ENCODE measurements at places on chromosomes 13 and 19.
A peak's percentile ranks its signal among the peaks of the same experiment; 100 is the strongest.

DNA sequence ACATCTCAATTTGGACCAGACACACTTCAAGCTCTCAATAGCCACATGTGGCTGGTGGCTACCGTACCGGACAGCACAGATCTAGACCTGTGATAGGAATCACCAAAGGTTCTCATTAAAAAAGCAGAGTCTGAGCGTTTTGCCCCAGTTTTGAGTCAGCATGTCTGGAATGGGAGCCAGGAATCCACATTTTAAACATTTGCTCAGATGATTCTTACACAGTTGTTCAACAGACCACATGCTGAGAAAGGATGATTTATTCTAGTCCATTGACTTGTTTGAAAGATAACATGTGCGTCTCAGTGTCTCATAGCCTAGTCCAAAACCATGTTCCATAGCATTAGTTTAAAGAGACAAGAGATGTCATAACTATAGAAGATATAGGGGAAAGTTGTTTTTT is 53.4 kb downstream of the FLT3 start:
- DNase-seq: no peak

DNA sequence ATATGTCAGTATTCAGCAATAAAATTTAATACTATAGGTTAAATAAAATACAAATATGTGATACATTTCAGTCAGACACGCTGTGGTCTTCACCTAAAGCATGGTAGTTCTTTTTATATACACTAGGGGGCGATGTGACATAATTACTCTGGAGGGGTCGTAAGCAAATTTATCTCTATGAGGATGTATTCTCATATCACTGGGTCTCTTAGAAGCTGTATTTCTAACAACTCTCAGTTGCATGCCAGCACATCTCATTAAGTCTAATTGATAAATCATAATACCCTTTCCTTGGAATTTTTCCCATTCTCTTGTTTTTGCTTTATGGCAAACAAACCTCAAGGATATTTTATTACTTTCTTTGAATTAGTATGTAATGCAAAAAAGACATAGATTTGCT is 3.9 kb upstream of the PCDH17 start:
- DNase-seq: no peak

DNA sequence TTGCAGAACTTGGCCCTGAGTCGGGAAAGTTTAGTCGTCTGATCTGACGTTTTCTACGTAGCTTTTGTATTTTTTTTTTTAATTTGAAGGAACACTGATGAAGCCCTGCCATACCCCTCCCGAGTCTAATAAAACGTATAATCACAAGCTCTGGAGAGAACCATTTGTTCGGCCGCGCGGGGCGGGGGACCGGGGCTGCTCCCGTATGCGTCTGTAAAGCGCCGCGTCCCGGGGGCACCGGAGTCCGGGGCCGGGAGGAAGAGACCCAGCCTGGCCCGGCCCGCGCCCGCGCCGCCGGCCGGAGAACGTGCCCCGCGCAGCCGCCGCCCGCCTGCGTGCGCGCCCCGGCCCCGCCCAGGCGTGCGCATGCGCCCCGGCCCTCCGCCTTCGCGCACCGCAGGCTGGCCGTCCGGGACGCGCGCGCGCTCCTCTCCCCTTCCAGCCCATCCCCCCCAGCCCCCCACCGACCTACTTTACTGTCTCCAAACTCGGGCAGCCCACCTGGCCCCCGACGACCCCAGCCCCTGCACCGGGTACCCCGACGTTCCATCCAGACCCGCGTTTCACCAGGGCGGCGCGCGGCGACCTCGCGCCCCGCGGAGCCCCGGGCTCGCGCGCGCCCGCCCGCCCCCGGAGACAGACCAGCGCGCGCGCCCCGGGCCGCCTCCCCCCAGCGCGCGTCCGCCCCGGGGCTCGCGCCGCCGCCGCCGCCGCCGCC is 785 bp upstream of the USF2 start:
- no peak for DNase-seq

GRCh38 chr13:19959141-19959830 is 759 bp downstream of the ZMYM2 start:
- no peak for DNase-seq

- DNase-seq: no peak
Measured at GRCh38 chr13:112137144-112137543, 70.2 kb downstream of the SOX1 start.

- DNase-seq: no peak
Measured at GRCh38 chr19:44303976-44304568, 753 bp downstream of the ZNF235 start.

DNA sequence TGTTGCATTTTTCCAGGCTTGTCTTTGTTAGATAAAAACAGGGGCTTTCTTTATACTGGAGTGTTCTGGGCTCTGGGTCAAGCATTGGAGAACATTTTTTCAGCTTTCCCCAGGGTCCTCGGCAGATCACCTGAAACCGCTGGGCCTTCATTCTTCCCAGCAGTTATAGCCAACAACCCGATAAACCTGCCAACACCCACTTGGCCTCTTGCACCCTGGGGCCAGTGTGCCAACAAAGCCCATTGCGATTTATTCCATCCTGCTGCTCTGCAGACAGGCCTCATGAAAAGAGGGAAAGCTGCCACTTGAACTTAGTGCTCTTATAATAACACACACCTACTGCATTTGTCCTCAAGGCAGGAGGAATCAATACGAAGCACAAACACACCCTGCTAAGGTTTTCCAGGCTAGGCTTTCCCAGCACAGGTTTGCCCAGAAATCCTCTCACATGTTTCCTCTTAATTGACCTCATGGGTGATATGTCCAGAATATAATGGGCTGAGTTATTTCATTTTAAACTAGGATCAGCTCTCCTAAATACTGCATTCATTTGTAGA is 669.3 kb downstream of the LIG4 start:
- no peak for DNase-seq

- no peak for DNase-seq
Measured at GRCh38 chr13:110137680-110138009, 169.3 kb downstream of the COL4A1 start.

DNA sequence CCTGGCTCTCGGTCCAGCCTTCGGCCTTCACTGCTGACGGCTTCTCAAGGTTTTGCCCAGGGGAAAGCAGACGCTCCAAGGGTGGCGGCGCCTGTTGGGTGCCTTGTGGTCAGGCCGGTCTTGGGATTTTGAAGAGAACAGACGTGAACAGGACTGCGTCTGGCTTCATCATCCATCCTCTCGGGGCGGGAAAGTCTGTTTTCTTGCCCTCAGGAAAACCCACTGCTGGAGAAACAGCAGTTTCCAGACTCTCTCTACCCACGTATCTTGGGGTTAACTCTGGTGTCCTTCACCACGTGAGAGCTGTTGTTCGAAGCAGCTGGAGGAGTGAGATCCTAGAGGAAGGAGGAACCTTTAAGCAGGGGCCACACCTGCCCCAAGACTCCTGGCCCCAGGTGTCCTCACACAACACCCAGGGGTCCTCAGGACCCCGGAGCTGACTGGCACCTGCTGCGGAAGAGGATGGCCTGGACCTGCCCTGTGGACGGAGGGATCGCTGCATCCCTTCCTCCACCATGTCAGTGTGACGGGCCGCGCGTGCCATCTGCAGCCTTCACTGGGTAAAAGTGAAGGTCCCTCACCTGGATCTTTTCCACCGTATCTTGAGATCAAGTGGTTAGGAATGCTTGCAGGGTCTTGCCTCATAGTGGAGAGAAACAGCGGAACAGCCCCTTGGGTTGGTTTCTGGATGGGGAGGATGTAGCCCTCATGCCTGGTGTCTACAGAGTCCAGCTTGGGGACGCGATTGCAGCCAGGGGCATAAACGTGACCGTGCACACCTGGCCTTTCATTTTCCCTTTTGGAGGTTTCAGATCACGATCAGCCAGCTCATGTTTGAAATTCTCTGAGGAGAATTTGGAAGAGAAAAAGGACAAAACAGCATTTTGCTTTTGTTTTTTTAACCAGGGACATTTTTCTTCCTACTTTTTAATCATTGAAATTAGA is 69.5 kb upstream of the MCF2L start:
- no peak for DNase-seq

DNA sequence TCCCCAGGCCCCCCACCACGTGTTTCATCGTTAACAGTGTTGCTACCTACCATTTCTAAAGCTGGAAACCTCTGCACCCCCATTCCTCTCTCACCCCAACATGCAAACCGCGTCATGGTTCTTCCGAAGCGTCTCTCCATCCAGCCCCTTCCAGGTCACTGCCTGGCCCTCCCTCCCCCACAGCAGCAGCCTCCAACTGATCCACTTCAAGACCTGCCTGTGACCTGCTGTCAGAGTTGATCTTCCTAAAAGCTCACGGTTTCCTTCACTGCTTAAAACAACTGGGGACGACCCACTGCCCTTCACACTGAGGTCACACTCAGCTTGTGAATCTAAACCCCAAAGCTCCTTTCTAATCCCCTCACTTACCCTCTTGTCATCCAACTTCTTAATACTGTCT is 47.7 kb downstream of the STK24 start:
- DNase-seq: no peak

GRCh38 chr13:51004918-51005460 is 95.4 kb downstream of the RNASEH2B start:
- DNase-seq: no peak

- DNase-seq: no peak
Measured at GRCh38 chr13:94210816-94211215, 268.7 kb downstream of the DCT start.

- DNase-seq: no peak
Measured at GRCh38 chr13:45168555-45168930, 32.3 kb downstream of the KCTD4 start.

DNA sequence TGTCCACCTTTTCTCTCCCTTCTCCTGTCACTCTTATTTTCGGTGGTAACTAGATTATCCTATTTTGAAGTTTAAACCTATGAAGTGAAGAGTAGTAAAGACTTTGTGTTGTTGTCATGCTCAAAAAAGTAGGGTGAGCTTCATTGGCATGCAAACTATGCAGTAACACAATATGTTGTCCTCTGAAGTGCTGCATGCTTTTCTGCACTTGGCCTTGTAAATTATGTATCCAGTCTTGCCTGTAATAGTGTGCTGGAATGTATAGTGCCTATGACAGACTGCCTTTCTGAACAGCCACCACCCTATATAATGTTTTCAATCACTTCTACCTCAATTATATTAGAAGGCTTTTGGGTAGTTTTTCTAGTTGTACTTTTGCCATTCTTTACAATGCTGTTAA is 1198.2 kb upstream of the PCDH20 start:
- no peak for DNase-seq

DNA sequence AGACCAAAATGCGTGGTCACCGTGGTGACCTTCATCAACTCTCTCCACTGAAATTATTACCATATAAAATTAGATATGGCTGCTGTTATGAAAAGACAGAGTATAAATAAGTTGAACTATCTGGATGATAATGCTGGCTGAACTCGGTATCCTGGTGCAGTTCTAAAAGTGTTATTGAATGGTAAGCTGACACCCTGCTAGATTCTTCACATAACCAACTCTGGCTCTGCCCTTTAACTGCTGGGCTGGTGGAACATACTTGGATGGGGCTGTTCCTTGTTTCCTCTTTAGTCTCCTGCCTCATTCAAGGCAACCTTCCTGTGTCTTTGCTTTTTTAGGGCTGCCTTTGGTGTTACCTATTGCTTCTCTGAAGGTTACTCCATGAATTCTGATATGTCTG is 106.9 kb downstream of the FGF9 start:
- no peak for DNase-seq

GRCh38 chr13:102642475-102642874 is 45.7 kb downstream of the TPP2 start:
- peak; percentile 59 for DNase-seq

- no peak for DNase-seq
Measured at GRCh38 chr13:113394339-113394640, 30.4 kb upstream of the GRTP1 start.

GRCh38 chr13:19860884-19861655 is 2.4 kb downstream of the ZMYM5 start:
- DNase-seq: no peak

DNA sequence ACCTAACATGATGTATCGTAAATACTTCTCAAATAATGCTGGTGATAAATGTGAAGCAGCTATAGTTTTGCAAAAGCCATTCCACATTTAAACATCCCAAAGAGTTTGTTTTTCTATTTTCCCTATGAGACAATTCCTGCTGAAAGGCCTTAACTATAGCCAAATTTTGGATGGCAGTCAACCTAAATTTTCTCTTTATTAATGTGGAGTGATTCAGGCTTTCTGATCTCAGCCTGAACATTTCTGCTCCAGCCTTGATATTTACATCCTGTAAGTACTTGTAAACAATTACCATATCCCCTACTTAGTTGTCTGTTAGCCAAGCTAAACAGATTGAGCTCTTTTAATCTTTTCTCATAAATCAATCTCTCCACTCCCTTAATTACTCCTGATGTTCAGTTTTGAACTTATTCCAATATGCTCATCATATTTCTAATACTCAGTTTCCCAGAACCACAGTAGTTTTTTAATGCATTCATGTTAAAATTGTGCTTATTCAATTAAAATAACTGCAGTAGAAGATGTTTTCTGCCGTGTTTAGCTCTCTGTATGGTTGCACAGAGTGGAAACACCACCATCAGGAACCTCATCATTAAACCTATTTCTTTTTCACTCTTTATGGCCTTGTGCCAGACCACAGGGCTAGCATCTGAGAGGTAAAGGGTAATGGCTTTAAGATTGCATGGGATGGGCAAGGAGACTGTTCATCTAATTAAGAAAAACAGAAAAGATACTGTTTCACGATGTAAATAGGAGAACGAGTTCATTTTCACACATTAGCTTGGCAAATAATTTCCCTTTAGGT is 1235.2 kb upstream of the SLC10A2 start:
- no peak for DNase-seq

GRCh38 chr13:111090169-111090568 is 24.9 kb upstream of the ARHGEF7 start:
- no peak for DNase-seq

GRCh38 chr13:41864658-41865057 is 96.3 kb downstream of the VWA8 start:
- no peak for DNase-seq

DNA sequence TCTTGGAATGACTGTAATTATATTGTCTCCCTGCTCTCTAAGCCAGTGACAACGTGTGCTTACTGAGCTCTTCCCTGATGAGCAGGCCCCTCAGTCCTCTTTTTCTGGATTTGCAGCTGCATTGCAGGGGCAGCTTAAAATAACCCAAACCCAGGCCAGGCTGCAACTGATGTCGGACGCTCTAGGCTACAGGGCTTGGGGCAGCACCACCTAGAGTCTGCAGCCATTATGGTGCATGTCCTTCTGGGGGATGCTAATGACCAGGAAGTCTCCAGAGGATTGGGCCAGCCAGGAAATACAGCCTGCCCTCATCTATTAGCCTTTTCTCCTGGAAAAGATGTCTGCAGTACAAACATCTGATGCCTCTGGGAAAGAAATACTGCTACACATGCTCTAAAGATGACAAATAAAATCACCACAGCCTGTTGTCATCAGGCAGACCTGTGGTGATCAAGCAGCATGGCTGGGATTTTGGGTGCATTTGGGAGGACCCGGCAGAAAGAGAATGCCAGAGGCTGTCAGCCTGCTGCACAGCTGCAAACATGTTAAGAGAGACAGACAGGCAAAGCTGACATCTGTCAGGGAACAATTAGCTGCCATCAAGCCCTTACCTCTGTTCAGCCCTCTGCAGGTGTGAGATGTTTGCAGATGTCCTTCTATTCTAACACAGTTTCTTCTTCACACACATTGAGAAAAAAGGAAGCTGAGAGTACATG is 51.8 kb downstream of the CCDC70 start:
- DNase-seq: no peak

GRCh38 chr13:50419896-50420295 is 404.7 kb downstream of the KCNRG start:
- DNase-seq: no peak

Data from DMS 273 treated with DMSO at 0.1 percent for 48 hours (cell line).